A549 treated with dexamethasone at 1 μM for 4 hours (cell line): ENCODE measurements at places on chromosomes 13 and 19. TPM values are rescaled to one million over a fixed set of nuclear protein-coding genes. Genes with fewer than 3 reads are reported as not detected.

The PNMA8B gene
- total RNA-seq = 0.02 TPM in 1 of 5 replicates, not detected in the others

The CLDND2 gene
- total RNA-seq = 8.9 to 13.0 TPM (median 12.9 TPM) in 5 replicates

The NXNL1 gene
- total RNA-seq = not detected in 5 replicates

The FCAR gene
- not detected in 5 replicates for total RNA-seq

The CCDC169 gene
- 0.21 to 0.47 TPM (median 0.33 TPM) in 5 replicates for total RNA-seq

The GAPDHS gene
- total RNA-seq = 0.07 to 0.26 TPM (median 0.09 TPM) in 5 replicates

The SRRM5 gene
- total RNA-seq = 0.43 to 1.1 TPM (median 0.86 TPM) in 5 replicates

The GRIK5 gene
- 0.21 to 0.85 TPM (median 0.43 TPM) in 5 replicates for total RNA-seq

The C19orf25 gene
- total RNA-seq = 8.7 to 17.7 TPM (median 16.1 TPM) in 5 replicates

The WTIP gene
- 26.3 to 35.7 TPM (median 33.0 TPM) in 5 replicates for total RNA-seq
